ENCODE measurements at places on chromosomes 1 and 21.

- peak; percentile 49 for DNase-seq
Observed at GRCh38 chr1:174998569-174999215, 1.1 kb upstream of the CACYBP start.

- DNase-seq: no peak
Observed at GRCh38 chr1:50977575-50978143, 7.6 kb downstream of the CDKN2C start.

- DNase-seq: no peak
Observed at GRCh38 chr21:40011371-40011770, 144.1 kb downstream of the PCP4 start.

- DNase-seq: no peak
Observed at GRCh38 chr1:119720866-119721440, 9.2 kb downstream of the PHGDH start.

- DNase-seq: no peak
Observed at GRCh38 chr1:167683226-167683625, 38.6 kb upstream of the MPZL1 start.

DNA sequence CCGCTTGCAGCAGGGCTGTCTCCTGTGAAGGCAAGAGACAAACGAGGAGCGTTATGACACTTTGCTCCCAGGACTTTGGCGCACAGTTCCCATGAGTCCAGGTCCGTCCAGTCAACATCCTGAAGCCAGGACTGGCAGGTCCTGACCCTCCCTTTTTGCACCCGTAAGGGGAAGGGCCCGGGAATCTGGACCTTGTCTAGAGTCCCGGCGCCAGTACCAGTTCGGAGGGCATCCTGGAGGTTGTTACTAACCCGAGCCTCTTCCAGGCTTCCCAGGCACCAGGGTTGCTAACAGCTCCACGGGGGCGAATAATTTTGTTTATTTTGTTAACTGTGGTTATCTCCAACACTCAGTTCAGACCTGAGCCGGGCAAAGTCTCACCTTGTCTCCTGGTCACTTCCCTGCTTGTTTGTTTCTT is 682 bp upstream of the RWDD3 start:
- no peak for DNase-seq

GRCh38 chr1:35847935-35848565 is 35.0 kb upstream of the AGO1 start:
- DNase-seq: no peak

DNA sequence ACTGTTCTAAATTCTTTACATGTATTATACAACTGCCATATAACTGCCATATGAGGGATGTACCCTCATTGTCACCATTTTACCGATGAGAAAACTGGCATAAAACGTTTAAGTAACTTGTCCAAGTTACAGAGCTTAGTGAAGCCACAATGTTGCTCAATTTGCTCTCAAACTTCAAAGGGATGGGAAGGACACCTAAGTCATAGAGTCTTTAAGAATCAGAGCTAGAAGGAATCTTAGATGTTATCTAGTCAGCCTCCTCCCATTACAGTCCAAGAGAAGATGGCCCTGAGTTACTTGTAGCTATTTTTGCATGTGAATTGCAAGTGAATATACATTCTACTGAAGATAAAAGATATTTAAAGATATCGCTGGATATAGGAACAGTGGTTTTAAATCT is 31.7 kb downstream of the SELL start:
- DNase-seq: no peak

- DNase-seq: no peak
Observed at GRCh38 chr1:209491031-209491430, 92.5 kb upstream of the CAMK1G start.

- no peak for DNase-seq
Observed at GRCh38 chr1:63987628-63988024, 213.8 kb downstream of the ROR1 start.

Measured in anterior cingulate cortex (tissue), 58 donors.